ENCODE measurements at places on chromosomes 7 and 10. TPM values are rescaled to one million over a fixed set of nuclear protein-coding genes. Genes with fewer than 3 reads are reported as not detected.

- H3K27ac ChIP-seq = no peak overlapping the region
- H3K36me3 ChIP-seq = peaks cover 100% of the 10 kb centered on the region
- H3K27me3 ChIP-seq = no peaks in the 10 kb centered on the region
- DNase-seq = no peak
- no peaks in the 10 kb centered on the region for H3K4me1 ChIP-seq
These were observed 41.5 kb upstream of the ST7 start for GRCh38 chr7:116911801-116912200.

DNA sequence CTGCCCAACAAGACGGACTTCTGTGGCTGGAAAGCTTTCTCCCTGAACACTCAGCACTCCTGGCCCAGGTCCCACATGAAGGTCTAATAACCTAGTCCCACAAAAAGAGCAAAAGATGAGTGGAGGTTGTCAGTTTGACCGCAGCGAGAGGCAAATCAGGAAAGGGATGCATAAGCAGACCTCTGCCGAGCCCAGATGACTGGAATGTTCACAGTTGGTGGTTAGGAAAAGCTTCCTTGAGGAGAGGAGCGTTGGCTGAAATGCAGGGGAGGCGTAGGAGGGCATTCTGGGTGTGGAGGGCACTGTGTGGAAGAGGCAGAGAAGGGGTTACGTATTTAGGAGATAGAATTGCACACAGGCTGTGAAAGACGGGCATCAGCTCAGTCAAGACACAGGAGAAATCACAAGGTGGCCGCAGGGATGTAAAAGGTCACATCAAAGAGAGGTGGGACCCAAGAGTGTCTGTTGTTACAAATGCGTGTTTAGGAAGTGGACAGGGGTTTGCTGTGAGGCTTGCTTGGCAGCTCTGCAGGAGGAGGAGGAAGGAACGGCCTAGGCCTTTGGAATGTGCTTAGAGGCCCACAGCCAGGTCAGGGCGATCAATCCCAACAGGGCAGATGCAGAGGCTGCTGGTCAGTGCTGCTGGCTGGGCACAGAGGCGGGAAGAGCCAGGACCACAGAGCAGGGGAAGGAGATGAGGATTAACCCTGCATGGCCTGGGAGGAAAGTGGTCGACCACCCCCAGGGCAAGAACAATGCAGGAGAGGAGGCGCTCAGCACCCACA is 133.5 kb downstream of the VIPR2 start:
- H3K36me3 ChIP-seq = no peaks in the 10 kb centered on the region
- no peak overlapping the region for H3K4me3 ChIP-seq
- no peaks in the 10 kb centered on the region for H3K27me3 ChIP-seq
- H3K27ac ChIP-seq = no peak overlapping the region
- H3K4me1 ChIP-seq = peaks cover 16% of the 10 kb centered on the region

DNA sequence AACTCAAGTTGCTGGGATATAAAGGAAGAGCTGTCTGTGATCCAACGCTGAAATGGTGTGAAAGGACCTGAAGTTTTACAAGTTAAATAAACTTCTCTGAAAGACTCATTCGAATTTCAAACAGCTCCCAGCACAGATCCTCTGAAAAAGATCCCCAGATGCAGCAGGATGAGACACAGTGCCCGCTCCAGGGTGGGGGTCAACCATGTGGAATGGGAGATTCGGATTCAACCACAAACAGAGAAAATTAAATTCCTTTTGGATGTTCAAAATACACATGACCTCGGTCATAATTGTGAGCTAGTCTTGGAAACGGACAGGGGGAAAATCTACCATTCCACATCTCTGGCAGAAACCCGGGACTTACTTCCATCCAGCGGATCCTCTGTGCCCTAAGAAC is 119.6 kb downstream of the PRKAG2 start:
- no peaks in the 10 kb centered on the region for H3K27me3 ChIP-seq
- no peaks in the 10 kb centered on the region for H3K36me3 ChIP-seq

DNA sequence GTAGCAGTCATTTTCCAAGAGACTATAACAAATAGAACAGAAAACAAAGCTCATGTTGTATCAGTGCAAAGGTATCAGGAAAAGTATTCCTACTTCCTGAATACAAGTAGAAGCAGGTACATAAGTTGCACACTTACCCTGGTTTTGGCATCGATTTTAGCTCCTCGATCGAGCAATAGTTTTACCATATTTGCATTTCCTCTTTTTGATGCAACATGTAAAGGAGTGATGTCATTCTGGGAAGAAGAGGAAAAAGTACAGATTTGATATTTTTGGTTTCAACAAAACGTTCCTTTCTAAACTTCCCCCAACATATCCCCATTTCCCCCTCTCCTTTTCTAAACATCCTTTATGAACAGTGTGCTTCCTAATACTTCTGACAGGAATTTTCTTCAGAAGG is 155.1 kb downstream of the ANK3 start:
- H3K4me1 ChIP-seq = no peaks in the 10 kb centered on the region
- no peak for DNase-seq
- H3K27ac ChIP-seq = no peak overlapping the region
- H3K27me3 ChIP-seq = no peaks in the 10 kb centered on the region
- H3K4me3 ChIP-seq = no peak overlapping the region
- no peaks in the 10 kb centered on the region for H3K36me3 ChIP-seq

GRCh38 chr7:106012935-106013439 is 49.9 kb downstream of the CDHR3 start:
- H3K4me3 ChIP-seq = no peak overlapping the region
- peaks cover 12% of the 10 kb centered on the region for H3K4me1 ChIP-seq
- no peak overlapping the region for H3K27ac ChIP-seq
- H3K36me3 ChIP-seq = no peaks in the 10 kb centered on the region
- no peaks in the 10 kb centered on the region for H3K27me3 ChIP-seq
- DNase-seq = no peak

DNA sequence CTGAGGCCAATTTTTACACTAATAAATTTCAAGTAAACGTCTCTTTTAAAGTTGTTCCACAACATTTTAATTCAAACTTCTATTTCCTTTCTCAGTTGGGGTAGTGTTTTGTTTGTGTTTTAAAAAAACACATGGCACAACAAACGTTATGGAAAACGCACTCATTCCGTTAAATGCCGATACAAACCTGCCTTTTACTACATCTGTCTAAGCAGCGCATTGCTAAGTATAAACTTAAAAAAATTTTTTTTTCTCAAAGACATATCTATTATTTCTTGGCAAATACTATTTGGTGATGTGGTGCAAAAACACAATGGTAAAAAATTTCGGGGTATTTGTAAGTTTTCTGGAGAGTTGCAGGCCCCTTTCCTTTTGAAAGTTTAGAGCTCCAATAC is 1.4 kb downstream of the SKIDA1 start:
- H3K27me3 ChIP-seq = no peaks in the 10 kb centered on the region
- H3K36me3 ChIP-seq = no peaks in the 10 kb centered on the region
- H3K27ac ChIP-seq = peak overlapping the region; percentile 97
- H3K4me3 ChIP-seq = peak overlapping the region; percentile 76
- no peak for DNase-seq

DNA sequence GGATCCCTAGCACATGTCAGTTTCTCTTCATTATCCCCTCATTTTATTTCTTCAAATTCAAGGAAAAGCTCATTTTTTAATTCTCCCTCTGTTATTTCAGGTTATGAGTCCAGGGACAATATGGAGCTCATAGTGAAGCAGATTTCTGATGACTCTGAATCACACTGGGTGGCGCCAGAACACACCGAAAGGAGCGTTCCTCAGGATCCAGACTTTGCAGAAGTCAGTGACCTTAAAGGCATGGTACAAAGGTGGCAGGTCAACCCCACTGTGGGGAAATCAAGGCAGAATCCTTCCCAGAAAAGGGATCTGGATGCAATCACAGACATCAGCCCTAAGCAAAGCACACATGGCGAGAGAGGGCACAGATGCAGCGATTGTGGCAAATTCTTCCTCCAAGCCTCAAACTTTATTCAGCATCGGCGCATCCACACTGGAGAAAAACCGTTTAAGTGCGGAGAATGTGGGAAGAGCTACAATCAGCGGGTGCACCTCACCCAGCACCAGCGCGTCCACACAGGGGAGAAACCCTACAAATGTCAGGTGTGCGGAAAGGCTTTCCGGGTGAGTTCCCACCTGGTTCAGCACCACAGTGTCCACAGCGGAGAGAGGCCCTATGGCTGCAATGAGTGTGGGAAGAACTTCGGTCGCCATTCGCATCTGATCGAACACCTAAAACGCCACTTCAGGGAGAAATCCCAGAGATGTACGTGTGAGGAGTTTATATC is 21.4 kb downstream of the ZKSCAN5 start:
- no peak overlapping the region for H3K4me3 ChIP-seq
- DNase-seq = no peak
- H3K27ac ChIP-seq = no peak overlapping the region
- no peaks in the 10 kb centered on the region for H3K27me3 ChIP-seq
- H3K36me3 ChIP-seq = peaks cover 32% of the 10 kb centered on the region

DNA sequence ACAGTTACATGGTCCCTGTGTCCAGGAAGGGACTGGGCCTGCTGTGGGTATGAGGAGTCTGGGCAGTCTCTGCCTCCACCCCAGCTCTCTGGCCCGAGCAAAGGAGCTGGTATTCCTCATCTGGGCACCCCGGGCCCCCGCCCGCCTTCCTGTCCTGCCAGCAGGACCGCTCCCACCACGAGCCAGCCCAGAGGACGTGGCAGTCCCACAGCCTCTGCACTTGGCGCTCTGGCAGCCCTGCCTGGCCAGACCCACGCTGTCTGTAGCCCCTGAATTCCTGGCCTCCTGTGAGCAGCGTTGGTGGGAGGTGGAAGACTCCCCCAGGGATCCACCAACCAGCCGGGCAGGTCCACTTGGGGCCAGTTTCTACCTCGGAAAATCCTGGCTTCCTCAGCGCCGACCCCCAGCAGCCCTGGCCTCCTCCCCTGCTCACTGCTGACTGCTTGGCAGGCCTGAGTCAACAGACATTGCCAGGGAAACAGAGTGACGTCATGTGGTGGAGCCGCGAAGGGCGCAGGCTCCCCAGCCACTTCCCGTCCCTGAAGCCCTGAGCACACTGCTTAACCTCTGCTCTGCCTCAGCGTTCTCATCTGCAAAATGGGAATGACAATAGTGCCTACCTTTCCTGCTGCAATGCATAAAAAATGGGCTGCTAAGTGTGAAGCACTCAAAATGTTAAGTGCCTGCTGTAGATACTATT is 21.6 kb upstream of the LIMK1 start:
- peaks cover 21% of the 10 kb centered on the region for H3K4me1 ChIP-seq
- H3K4me3 ChIP-seq = no peak overlapping the region
- peaks cover 85% of the 10 kb centered on the region for H3K36me3 ChIP-seq

IRF5 gene
- total RNA-seq = 12.2 TPM

- peaks cover 18% of the 10 kb centered on the region for H3K4me1 ChIP-seq
- no peaks in the 10 kb centered on the region for H3K36me3 ChIP-seq
- H3K27ac ChIP-seq = no peak overlapping the region
- DNase-seq = no peak
- H3K27me3 ChIP-seq = no peaks in the 10 kb centered on the region
- H3K4me3 ChIP-seq = no peak overlapping the region
These were observed 22.6 kb downstream of the CPXM2 start for GRCh38 chr10:123869020-123869414.

IL15RA gene
- total RNA-seq = 15.6 TPM

- H3K4me1 ChIP-seq = no peaks in the 10 kb centered on the region
- H3K4me3 ChIP-seq = no peak overlapping the region
- H3K27ac ChIP-seq = no peak overlapping the region
- H3K36me3 ChIP-seq = no peaks in the 10 kb centered on the region
- H3K27me3 ChIP-seq = no peaks in the 10 kb centered on the region
- DNase-seq = no peak
These were observed 628.9 kb downstream of the TNS3 start for GRCh38 chr7:46953008-46953407.

- no peaks in the 10 kb centered on the region for H3K27me3 ChIP-seq
- no peak for DNase-seq
- H3K4me1 ChIP-seq = peaks cover 12% of the 10 kb centered on the region
- no peaks in the 10 kb centered on the region for H3K36me3 ChIP-seq
- H3K4me3 ChIP-seq = peak overlapping the region; percentile 10
These were observed 2.5 kb downstream of the SCIN start for GRCh38 chr7:12572941-12573575.

- H3K36me3 ChIP-seq = no peaks in the 10 kb centered on the region
- H3K4me1 ChIP-seq = no peaks in the 10 kb centered on the region
- DNase-seq = no peak
- no peak overlapping the region for H3K4me3 ChIP-seq
These were observed 8.6 kb upstream of the ADRB1 start for GRCh38 chr10:114034923-114035645.

GRCh38 chr10:70052462-70053217 is at the start of gene MACROH2A2:
Gene MACROH2A2, plus strand, starts transcription at chr10:70052846. Its CDS starts 22,813 bp downstream, at chr10:70075659.
- no peak for DNase-seq
- H3K4me3 ChIP-seq = peak within 1 kb of the TSS; percentile 88
- H3K27ac ChIP-seq = peak within 1 kb of the TSS; percentile 83

RBP4 gene
- total RNA-seq = 1.7 TPM

GRCh38 chr7:41306486-41306885 is 396.4 kb downstream of the INHBA start:
- no peak overlapping the region for H3K4me3 ChIP-seq
- no peaks in the 10 kb centered on the region for H3K36me3 ChIP-seq
- no peaks in the 10 kb centered on the region for H3K27me3 ChIP-seq

- peaks cover 24% of the 10 kb centered on the region for H3K4me1 ChIP-seq
- peak within 1 kb of the TSS; percentile 97 for H3K27ac ChIP-seq
- no peaks in the 10 kb centered on the region for H3K27me3 ChIP-seq
- no peaks in the 10 kb centered on the region for H3K36me3 ChIP-seq
- peak within 1 kb of the TSS; percentile 88 for H3K4me3 ChIP-seq
These were observed at the start of gene LANCL2 for GRCh38 chr7:55365205-55365674. Gene LANCL2, plus strand, starts transcription at chr7:55365337. Its CDS starts 689 bp downstream, at chr7:55366026.

NXPH1 gene
- total RNA-seq = not detected

- no peaks in the 10 kb centered on the region for H3K36me3 ChIP-seq
- no peaks in the 10 kb centered on the region for H3K4me1 ChIP-seq
- H3K27me3 ChIP-seq = no peaks in the 10 kb centered on the region
- no peak for DNase-seq
- H3K27ac ChIP-seq = no peak overlapping the region
- no peak overlapping the region for H3K4me3 ChIP-seq
These were observed 84.4 kb upstream of the TNS3 start for GRCh38 chr7:47666164-47666862.

AGR3 gene
- total RNA-seq = not detected

DNA sequence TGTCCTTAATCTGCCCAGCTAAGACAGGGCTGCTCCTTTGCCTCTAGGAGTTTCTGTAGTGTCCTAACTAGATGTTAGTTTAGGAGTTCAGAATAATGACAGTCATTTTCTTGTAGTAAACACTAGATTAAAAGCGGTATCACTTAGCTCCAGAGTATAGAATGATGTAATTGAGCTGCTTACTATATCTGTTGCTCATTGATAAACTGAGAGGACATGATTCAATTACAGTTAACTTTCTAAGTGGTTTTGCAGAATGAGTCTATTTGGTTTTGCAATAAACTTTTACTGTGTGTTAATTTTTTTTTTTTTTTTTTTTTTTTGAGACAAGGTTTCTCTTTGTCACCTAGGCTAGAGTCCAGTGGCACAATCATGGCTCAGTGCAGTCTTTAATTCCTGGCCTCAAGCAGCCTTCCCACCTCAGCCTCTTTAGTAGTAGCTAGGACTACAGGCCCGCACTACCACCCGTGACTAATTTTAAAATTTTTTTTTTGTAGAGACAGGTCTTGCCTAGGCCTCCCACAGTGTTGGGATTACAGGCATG is 1.8 kb downstream of the STMP1 start:
- H3K4me3 ChIP-seq = no peak overlapping the region
- H3K27ac ChIP-seq = peak overlapping the region; percentile 99
- H3K27me3 ChIP-seq = no peaks in the 10 kb centered on the region
- DNase-seq = no peak
- no peaks in the 10 kb centered on the region for H3K36me3 ChIP-seq

GRCh38 chr10:132906836-132907235 is 35.5 kb downstream of the CFAP46 start:
- no peak overlapping the region for H3K27ac ChIP-seq
- no peak for DNase-seq
- H3K4me1 ChIP-seq = peaks cover 30% of the 10 kb centered on the region
- H3K4me3 ChIP-seq = no peak overlapping the region

Measured in esophagus squamous epithelium (tissue), 5 donors.